ENCODE measurements at places on chromosomes 12 and 14.

DNA sequence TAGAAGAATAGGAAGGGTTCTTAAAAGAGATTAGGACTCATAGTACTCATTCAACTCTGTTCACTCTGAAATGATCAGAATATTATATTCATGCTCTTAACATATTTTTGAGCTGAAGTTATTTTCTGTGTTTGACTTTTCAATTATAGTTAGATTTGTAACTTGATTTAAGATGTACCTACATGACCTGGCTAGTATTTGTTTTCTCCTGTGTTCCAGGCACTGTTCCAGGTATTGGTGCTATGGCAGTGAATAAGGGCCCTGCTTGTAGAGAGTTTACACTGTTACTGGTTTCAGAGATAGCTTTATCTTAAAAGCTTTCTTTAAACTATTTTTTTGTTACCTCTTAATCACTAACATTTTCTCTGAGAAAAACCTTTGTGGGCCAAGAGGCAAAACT, 19.1 kb upstream of the SLC17A8 start:
- no peak for DNase-seq

GRCh38 chr14:83133981-83134645, 1600.5 kb upstream of the SEL1L start:
- no peak for DNase-seq

GRCh38 chr14:60970146-60970545, 10.7 kb downstream of the TRMT5 start:
- no peak for DNase-seq

DNA sequence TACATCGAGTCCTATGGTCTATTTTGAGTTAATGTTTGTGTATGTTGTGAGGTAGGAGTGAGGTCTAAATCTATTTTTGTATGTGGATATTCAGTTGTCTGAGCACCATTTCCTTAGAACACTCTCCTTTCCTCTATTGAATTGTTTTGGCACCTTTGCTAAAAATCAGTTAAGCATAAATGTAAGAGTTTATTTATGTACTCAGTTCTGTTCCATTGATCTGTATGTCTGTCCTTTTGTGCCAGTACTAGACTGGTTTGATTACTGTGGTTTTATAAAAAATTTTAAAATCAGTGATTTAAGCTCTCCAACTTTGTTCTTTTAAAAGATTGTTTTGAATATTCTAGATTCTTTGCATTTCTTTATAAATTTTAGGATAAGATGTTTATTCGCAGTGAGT, 70.1 kb upstream of the PCNX4 start:
- no peak for DNase-seq

GRCh38 chr14:54189748-54190354, 207.0 kb upstream of the CDKN3 start:
- DNase-seq = no peak

Data from T follicular helper cell (primary cell).